ENCODE measurements at places on chromosomes 4 and X. TPM values are rescaled to one million over a fixed set of nuclear protein-coding genes. Genes with fewer than 3 reads are reported as not detected.

DNA sequence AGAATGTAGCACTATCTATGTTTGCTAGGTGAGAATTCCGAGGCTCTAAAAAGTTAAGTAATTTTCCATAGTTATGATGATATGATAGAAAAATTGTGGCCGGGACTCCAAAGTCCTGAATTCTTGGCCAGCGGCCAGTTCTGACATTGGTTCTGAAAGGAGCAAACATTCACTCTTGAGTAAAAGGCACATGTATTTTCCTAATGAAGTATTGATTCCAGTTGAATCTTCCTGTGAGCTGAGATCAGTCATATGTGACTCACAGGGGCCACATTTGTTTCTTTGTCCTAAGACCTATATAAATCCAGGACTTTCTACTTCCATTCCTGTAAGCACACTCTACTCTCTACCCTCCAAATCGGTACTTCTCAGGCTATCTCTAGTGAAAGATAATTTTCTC is 349.9 kb downstream of the BMPR1B start:
- no peak for DNase-seq

- peak; percentile 73 for DNase-seq
These were observed 568 bp downstream of the CHST7 start for GRCh38 chrX:46573892-46574773.

GRCh38 chrX:56786889-56787733 is 58.1 kb downstream of the NBDY start:
- DNase-seq = no peak

DNA sequence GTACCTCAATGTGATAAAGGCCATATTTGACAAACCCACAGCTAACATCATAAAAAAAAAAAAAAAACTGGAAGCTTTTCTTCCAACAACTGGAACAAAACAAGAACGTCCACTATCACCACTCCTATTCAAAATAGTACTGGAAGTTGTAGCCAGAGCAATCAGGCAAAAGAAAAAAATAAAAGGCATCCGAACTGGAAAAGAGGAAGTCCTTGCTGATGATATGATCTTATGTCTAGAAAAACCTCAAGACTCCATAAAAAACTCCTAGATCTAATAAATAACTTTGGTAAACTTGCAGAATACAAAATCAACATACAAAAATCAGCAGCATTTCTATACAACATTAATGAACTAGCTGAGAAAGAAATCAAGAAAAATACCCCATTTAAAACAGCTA is 134.3 kb downstream of the TEX11 start:
- DNase-seq = no peak

The LIMCH1 gene
- total RNA-seq = 9.0 TPM
